Hypothalamus (tissue), 51 donors: ENCODE measurements at places on chromosomes 1 and 21.
A peak's percentile ranks its signal among the peaks of the same experiment; 100 is the strongest.

DNA sequence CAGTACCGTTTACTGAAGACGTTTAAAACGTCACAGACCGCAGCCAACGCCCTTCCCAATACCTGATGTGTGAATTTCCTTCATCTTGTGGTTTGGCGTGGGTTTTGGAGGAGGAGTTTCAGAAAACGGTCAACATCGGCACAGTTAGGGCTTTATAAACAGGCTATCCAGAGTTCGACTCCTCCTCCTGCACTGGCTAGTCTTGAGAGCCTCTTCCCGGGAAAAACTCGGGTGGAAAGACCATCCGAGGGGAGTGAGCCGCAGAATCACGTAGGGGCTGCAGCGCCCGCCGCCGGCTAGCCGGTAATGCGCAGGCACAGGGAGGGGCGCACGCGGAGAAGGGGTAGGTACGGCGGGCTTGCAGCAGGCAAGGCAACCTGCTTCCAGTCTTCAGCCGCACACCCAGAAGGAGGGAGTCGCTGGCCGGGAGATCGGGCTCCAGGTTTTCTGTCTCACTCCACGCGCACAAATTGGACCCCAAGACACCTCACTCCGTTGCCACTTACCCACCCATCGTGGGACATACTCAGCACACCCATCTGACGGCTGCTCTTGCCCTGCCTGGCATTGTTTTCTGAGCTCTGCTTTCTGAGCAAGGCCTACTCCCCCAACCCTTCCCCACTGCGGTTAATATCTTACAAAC lies 25.4 kb downstream of the SLC19A2 start:
- no peak for DNase-seq

GRCh38 chr1:105874621-105875020 lies 1181.9 kb upstream of the PRMT6 start:
- no peak for DNase-seq

- peak; percentile 37 for DNase-seq
Measured at GRCh38 chr1:20361805-20362381, 71.2 kb downstream of the VWA5B1 start.

- DNase-seq: no peak
Measured at GRCh38 chr1:109228167-109228566, 14.4 kb downstream of the SARS1 start.
